ENCODE measurements at places on chromosomes 6 and 20.

DNA sequence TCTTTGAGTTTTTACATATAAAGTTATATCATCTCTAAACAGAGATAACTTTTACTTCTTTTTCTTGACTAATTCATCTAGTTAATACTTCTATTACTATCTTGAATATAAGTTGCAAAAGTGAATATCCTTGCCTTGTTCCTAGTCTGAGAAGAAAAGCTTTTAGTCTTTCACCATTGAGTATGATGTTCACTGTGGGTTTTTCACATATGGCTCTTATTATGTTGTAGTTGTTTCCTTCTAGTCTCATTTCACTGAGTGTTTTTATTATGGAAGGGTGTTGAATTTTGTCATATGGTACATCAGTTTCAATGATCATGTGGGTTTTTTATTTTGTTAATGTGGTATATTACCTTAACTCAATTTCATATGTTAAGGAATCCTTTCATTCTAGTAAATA, 488.3 kb downstream of the COL12A1 start:
- no peak for DNase-seq

- DNase-seq: no peak
Observed at GRCh38 chr6:122347280-122347679, 52.2 kb upstream of the HSF2 start.

- peak; percentile 50 for DNase-seq
Observed at GRCh38 chr20:61099806-61100205, 152.3 kb upstream of the CDH4 start.

DNA sequence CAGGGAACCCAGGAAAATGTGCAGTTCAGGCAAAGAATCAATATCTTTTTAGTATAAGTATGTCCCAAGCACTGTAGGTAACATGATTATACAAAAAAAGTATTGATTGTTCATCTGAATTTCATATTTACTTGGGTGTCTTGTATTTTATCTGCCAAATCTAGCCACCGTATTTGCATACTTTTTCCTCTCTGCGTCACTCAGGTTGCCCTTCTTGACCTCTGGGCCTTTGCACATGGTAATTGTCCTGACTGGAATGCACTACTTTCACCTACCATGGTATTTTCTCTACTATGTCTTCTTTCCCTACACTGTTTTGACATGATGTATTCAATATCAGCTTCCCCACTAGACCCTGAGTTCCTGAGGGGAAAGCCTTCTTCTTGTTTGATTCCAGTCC, 15.2 kb downstream of the GSTA3 start:
- DNase-seq: no peak

- DNase-seq: no peak
Observed at GRCh38 chr6:36820700-36821580, 18.3 kb downstream of the CPNE5 start.

GRCh38 chr6:157238346-157238745, 85.0 kb downstream of the TMEM242 start:
- DNase-seq: no peak

- DNase-seq: peak; percentile 67
Observed at GRCh38 chr6:158500016-158500735, 59.7 kb upstream of the TMEM181 start.

- no peak for DNase-seq
Observed at GRCh38 chr6:123967905-123968304, 164.2 kb downstream of the NKAIN2 start.
